ENCODE measurements at places on chromosomes 13 and 19. TPM values are rescaled to one million over a fixed set of nuclear protein-coding genes. Genes with fewer than 3 reads are reported as not detected.

Gene DHDH
- 0.48 TPM for polyA plus RNA-seq

Gene CD33
- not detected for polyA plus RNA-seq

Gene SLC7A10
- polyA plus RNA-seq = not detected

Gene CEACAM4
- not detected for polyA plus RNA-seq

Gene ZNF888
- polyA plus RNA-seq = 2.2 TPM

Gene C1QTNF9
- polyA plus RNA-seq = 0.11 TPM

Gene PPP1R13L
- 5.1 TPM for polyA plus RNA-seq

Gene NBEA
- 1.3 TPM for polyA plus RNA-seq

Gene ZNF556
- polyA plus RNA-seq = not detected

Gene ZNF71
- 6.4 TPM for polyA plus RNA-seq

Gene NALCN
- polyA plus RNA-seq = 1.6 TPM

Gene PRX
- polyA plus RNA-seq = 1.9 TPM

Gene UBE2L5
- polyA plus RNA-seq = 0.81 TPM

Gene LSR
- 0.32 TPM for polyA plus RNA-seq

Gene CLDN10
- not detected for polyA plus RNA-seq

Gene ANGPTL8
- polyA plus RNA-seq = not detected

Gene KLHL1
- not detected for polyA plus RNA-seq

Gene SMAD9
- 5.3 TPM for polyA plus RNA-seq

Gene MATK
- polyA plus RNA-seq = not detected

Gene SOX1
- not detected for polyA plus RNA-seq

Gene ZNF729
- polyA plus RNA-seq = not detected

Gene ZSCAN22
- polyA plus RNA-seq = 2.6 TPM

Gene ZNF304
- 7.8 TPM for polyA plus RNA-seq

Gene PALM
- polyA plus RNA-seq = 1.8 TPM

Gene PCDH20
- not detected for polyA plus RNA-seq

Gene ATP4A
- not detected for polyA plus RNA-seq

Gene ACTMAP
- polyA plus RNA-seq = 2.9 TPM

Gene ATP12A
- polyA plus RNA-seq = not detected

Gene CDKN2D
- 3.9 TPM for polyA plus RNA-seq

Gene ZNF578
- polyA plus RNA-seq = 4.3 TPM

Gene SIAH3
- not detected for polyA plus RNA-seq

Gene GAPDHS
- polyA plus RNA-seq = not detected

Gene NLRP11
- polyA plus RNA-seq = not detected

Gene RAB3D
- 15.6 TPM for polyA plus RNA-seq

Gene ACP5
- 4.0 TPM for polyA plus RNA-seq

Gene PEX11G
- polyA plus RNA-seq = 0.60 TPM

Gene NLRP4
- polyA plus RNA-seq = not detected

Gene ADAMTSL5
- polyA plus RNA-seq = 7.5 TPM

Gene TIMM13
- 34.3 TPM for polyA plus RNA-seq

Gene ZNF813
- 1.7 TPM for polyA plus RNA-seq

Gene POGLUT2
- polyA plus RNA-seq = 17.8 TPM

Gene MPND
- 6.5 TPM for polyA plus RNA-seq

Gene PLIN3
- polyA plus RNA-seq = 103 TPM

Gene APC2
- 0.09 TPM for polyA plus RNA-seq

Gene RNF225
- polyA plus RNA-seq = not detected

Gene PNMA8A
- polyA plus RNA-seq = 4.2 TPM

Gene PTH2
- polyA plus RNA-seq = not detected

Gene ZNF418
- 3.1 TPM for polyA plus RNA-seq

Gene CYP4F11
- not detected for polyA plus RNA-seq

Gene DPF1
- 1.4 TPM for polyA plus RNA-seq

Gene CYP2A7
- polyA plus RNA-seq = not detected

Gene ANKRD24
- polyA plus RNA-seq = 0.10 TPM

Gene CERS1
- polyA plus RNA-seq = 2.0 TPM

Gene IGFL2
- polyA plus RNA-seq = not detected

Measured in AG04450 (cell line).